EL (cell line): ENCODE measurements at places on chromosomes 1 and 21.

DNA sequence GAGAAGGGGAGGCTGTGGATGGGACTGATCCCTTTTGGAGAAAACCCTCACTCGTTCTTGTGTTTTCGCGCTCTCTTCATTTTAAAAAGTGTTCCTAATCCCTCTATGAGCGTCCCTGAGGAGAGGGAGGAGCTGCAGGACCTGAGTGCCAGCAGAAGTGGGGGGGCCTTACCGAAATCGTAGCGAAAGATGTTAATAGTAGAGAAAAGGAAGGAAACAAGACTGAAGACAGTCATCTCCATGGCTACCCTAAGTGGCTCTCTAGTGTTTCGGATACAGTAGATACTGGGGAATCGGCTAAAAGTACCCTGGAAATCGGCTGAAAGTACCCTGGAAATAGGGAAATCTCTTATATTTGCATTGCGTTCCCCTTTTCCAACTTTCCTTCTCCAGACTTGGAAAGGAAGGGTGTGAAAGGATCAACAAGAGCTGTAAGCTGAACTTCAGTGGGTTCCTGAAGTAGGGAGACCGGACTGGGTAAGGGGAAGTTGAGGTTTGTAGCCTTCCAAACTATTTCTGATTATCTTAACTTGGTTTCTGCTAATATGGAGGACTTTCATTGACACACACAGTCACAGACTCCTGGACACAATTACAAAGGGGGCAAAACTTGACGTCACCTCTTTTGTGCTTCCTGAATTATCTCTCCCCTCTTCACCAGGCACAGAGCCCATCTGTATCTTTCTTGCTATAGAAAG is 486 bp upstream of the DSTYK start:
- no peak for DNase-seq

GRCh38 chr21:45735259-45736000 is 91.9 kb downstream of the PCBP3 start:
- no peak for DNase-seq

- peak; percentile 33 for DNase-seq
Observed at GRCh38 chr1:180155182-180155682, 563 bp downstream of the QSOX1 start.

GRCh38 chr1:11851180-11851579 is 3.6 kb upstream of the NPPA start:
- DNase-seq: no peak

GRCh38 chr21:35075546-35075945 is 26.4 kb upstream of the RUNX1 start:
- peak; percentile 73 for DNase-seq
